Posterior vena cava (tissue), 2 donors: ENCODE measurements at places on chromosomes 6 and 20. TPM values are rescaled to one million over a fixed set of nuclear protein-coding genes. Genes with fewer than 3 reads are reported as not detected.

The EYA4 gene
- 2.6 TPM for total RNA-seq

The COL9A3 gene
- total RNA-seq = 1.0 TPM

The TFAP2A gene
- total RNA-seq = 0.52 TPM

DNA sequence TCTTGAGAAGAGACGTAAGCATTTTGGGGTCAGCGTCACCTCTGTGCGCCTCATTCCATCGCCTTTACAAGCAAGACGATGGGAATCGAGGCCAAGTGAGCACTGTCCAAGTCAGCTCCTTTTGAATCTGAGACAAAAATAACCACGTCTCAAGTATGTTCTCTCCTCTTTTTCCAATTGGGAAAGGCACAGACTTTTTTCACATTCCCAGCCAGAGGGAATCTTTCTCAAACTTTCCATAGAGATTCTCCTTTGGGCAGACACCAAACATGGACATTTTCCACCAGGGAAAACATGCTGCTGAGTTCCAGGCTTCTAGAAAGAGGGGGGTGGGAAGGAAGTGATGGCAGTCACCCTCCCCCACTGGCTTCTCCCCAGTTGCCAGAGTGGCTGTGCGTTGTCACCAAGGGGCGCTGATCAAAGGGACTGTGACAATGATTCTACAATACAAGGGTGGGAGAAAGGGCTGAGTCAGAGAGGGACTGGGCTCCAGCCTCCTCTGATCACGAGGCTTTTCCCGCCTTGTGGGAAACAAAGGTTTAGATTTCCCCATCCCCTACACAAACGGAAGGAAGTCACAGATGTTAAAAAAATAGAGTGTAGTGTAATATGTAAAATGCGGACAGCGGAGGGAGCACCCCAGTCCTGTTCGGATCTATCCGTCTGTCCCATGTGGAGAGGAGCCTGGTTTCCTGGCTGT, 281.9 kb upstream of the RNF24 start:
- peak; percentile 85 for DNase-seq

DNA sequence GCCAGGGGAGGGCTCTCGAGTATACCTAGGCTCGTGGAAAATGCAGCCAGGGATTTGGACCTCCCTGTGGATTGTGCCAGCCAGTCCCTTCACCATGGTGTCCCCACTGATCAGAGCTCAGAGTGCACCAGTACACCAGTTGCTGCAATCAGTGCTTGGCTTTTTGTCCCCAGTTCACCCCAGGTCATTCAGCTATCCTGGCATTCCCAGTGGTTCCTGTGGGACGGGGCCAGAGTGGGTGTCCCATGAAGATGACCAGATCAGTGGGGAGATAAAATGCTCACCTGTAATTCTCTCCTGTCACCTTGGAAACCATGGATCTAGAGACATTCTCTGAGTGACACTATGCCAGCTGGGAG, 23.8 kb downstream of the MAS1 start:
- no peak for DNase-seq

DNA sequence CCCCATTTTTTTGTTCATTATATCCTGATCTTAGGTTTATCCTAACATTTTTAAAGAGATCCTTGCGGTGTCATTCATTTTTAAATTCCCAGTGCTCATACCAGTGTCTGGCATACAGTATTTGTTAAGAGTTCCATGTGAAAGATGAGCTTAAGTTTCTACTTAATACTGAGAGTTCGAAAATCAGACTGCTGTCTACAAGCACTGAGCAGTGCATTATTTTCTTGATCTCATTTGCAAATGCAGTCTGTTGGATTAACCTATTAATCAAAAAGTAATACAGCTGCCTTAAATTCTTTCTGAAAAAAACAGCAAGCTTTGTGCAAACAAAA, 663 bp downstream of the COQ3 start:
- DNase-seq = no peak

DNA sequence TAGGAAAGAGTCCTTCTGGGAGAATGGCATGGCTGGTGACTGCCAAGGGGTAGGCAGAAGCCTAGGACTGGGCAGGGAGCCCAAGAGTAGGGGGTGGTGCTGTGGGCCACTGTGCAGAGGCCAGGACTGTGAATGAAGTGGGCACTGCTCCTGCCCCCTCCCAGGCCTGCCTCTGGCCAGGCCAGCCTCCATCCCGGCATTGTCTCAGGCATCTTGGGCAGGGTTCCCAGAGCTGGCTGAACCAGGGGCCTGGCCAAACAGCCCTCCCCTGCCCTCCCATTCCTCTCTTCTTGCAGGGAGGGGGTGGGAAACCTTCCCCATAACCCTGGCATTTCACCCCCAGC, 81.6 kb downstream of the MRPL14 start:
- no peak for DNase-seq

- DNase-seq = no peak
Observed at GRCh38 chr6:35068206-35068605, 72.9 kb downstream of the TCP11 start.

DNA sequence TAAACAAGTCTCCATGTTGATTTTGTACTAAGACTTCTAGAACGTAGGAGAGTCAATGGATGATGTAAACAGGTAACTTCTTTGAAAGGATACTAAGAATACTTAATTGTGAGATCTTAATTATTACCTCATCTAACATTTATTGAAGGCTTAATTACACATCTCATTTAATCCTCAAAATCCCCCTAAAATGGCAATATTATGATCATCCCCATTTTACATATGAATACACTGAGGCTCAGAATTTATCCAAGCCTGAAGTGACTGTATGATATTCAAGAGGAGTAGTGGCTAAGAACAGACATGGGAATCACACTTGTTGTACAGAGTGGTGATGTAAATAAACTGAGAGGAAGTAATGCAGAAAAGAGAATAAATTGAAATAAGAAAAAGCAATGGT, 22.9 kb downstream of the NOL7 start:
- DNase-seq = no peak

DNA sequence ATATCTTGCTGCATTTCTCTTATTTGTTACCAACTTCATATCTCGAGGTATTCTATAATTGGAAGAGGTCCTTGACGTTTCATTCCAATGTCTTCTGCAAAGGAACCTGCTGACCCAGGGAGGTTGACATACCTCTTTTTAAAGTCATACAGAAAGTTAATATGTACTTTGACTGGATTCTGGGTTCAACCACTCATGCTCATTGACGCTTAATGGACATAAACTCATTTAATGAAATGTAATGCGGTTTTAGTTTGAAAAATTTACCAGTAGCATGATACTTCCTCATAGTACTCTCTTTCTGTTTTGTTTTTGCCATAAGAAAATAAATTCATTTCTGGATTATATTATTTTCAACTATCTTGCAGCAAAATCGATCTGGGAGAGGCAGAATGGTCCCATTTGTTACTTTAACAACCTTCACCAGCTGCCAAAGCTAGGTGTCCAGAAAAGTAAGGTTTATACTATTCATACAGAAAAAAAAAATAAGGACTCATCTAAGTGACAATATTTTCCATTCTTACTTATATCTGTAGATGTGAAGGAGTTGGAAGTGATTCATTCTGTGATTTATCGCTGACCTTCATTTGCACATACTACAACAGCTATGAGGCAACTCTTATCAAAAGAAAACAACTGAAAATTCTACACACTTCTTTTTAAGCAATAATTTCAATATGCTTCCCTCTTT, 101.6 kb downstream of the ATXN1 start:
- DNase-seq = no peak

GRCh38 chr20:62318400-62319345, 15.9 kb downstream of the ADRM1 start:
- DNase-seq = no peak

DNA sequence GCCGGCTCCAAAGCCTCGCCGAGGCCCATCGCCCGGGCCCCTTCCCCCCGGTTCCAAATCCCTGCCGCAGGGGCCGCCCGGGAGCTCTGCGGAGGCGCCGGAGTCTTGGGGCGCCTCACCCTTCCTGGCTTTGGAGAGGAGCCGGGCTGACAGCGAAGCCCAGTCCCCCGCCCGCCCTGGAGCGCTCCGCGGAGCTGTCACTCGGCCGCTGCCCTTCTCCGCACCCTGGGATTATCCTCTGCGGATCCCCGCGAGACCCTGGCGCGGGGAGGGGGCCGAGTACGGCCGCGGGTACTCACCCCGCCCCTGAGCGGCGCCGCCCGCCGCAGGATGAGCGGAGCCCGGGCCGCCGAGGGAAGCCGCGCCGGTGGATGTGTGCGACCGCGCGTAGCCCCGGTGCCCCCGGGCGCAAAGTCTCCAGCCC, 343 bp downstream of the SNAP91 start:
- no peak for DNase-seq

GRCh38 chr20:57691699-57692098, 18.1 kb downstream of the PMEPA1 start:
- no peak for DNase-seq

- DNase-seq = no peak
Observed at GRCh38 chr20:22861990-22862389, 173.1 kb upstream of the SSTR4 start.

GRCh38 chr6:40855168-40855880, 183.7 kb downstream of the UNC5CL start:
- no peak for DNase-seq
